GM06990 (cell line): ENCODE measurements at places on chromosomes 4 and X.
A peak's percentile ranks its signal among the peaks of the same experiment; 100 is the strongest.

DNA sequence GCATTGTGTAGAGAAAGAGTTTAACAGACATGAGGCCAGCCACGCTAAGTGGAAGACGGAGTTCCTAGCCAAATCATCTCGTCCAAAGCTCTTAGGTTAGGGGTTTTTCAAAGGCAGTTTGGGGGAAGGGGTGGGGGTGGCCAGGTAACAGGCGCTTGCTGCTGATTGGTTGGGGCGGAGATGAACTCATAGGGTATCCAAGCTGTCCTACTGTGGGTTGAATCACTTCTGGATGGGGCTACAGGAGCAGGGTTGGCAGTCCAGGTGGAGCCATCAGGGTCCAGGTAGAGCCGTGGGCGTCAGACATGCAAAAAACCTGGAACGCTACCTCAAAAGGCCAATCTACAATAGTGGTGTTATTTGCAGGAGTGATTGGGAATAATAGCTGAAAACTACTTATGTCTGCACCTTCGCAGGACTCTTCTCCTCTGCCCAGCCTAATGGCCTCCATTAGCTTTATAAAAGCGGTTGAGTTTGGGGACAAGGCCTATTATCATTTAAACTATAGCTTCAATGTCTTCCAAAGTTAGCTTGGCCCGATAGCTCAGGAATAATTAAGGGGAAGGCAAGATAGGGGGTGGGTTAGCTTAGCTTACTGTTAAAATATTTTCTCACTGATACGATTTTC lies 579.6 kb downstream of the NLGN4X start:
- DNase-seq, result no peak

DNA sequence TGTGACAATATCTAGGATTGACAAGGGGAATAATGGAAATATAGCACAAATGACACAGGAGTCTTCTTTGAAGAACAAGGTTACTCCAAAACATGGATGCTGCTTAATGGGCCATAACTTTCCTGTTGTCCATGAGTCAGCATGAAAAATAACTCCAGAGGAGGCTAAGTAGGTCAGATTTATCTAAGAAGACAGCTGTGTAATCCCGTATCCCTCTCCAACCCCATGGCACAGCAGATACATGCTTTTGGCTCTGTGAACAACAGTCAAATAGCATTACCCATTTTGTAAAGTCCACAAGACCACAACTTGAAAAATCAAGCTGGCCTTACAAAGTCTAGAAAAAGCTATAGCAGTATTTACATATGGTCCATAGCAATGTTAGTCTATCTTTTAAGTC lies 2.1 kb upstream of the TMEM131L start:
- no peak for DNase-seq

DNA sequence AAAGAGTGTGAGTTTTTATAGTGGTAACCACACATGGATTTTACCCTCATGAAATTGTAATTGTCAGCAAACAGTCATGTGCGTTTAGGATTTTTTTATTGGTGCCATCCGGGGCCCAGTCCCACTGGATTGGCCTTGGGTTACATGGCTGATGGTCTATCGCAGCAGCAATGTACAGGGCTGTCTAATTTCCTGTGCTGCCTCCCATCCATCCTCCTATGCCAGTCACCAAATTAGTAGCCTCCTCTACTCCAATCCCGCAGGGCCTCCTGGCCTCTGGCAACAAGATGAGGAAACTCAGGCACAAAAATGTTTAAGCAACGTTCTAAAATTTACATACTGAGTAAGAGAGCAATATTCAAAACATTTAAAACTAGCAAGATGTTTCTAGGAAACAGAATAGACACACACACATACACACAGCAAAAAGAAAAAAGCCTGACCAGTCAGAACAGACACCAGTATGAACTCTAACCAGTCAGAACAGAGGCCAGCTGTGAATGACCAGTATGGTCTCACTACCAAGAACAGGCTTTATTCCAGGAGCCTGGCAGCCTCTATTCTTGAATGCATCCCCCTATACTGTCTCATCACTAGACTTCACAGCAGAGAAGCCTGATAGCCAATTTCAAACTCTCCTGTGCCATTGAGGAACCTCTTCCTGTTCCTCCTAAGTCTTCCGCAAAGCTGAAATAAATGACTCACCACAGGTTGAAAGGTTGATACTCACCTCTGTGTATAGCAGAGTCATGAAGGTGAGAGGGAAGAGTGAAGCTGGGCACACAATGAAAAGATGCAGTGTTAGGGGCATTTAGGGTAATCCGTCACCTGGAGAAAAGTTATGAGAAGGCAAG lies 42.6 kb downstream of the CHRNA9 start:
- DNase-seq, result no peak

DNA sequence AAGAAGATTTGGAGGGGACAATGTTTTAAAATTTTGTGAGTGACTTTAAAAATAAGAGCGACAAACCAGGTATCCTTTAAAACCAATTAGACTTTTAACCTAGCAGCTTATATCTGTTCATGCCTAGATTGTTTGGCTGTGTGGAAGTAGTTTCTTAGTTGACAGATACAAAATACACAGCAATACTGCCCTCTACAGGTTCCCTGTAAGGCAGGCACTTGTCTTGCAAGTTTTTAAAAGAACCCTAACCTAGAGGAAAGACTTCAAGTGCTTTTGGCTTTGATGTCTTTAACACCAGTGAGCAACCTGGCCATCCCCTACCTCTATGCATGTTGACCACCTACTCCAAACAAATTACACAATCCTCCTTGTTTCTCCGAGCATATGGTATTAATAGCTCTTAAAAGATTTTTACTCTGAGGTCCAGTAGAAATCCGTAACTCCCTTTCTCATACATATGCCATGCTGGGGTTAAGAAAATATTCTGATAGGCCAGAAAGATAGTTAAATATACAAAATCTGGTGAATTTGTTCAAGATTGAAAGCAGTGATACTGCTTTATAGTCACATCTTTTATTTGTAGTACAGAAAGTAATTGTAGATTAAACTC lies 273.0 kb downstream of the ARHGAP24 start:
- peak; percentile 20 for DNase-seq

DNA sequence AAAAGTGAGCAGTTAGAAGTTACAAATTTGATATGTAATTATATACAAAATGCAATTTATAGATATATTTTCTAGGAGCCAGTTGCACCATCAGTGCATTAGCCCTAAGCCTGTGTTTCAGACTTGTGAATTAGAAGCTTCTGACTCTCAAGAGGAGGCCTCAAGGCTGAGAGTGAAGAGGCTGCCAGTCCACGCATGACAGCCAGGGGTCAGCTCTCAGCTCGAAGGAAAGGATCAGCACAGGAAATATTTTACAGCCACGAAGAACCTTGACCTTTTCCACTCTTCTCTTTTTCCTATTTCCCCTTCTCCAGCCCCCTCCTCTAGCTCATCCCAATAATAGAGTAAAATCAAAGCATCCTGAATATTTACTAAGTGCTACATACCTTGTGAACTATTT lies 642.4 kb downstream of the TRIML1 start:
- DNase-seq, result no peak

DNA sequence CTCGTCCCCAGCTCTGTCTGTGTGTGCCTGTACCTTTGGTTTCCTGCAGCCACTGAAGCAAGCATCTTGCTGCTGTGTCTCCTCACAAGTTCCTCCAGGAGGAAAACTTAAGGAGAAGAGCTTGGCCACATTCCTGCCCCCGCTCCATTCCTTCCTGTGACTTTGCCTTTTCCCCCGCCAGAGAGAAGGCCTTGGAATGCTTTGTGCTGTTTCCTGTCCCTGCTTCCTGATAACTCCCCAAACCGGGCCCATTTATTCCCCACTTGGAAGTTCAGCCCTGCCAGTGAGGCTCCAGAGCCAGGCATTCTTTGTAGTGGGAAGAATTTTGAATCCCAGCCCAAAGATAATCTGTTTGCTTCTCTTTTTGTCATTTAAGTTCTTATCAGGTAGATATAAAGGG lies 33.1 kb downstream of the SMIM10L2A start:
- no peak for DNase-seq

DNA sequence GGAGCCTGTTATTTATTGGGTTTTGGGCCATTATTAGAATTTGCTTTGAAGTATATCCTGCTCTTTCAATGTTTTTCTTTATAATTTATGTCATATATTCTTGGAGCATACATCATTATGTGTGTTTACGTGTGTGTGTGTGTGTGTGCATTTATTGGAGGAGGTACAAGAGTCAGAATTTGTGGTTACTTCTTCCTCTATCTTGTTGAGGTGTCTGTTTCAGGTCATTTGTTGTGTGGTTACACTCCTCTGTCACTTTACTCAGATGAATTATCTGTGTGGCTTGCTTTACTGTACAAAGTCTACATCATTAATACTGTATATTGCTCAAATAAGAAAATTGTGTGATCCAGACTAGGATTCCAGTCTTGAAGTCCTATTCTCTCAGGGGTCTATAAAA lies 1957.4 kb upstream of the TENM3 start:
- no peak for DNase-seq

DNA sequence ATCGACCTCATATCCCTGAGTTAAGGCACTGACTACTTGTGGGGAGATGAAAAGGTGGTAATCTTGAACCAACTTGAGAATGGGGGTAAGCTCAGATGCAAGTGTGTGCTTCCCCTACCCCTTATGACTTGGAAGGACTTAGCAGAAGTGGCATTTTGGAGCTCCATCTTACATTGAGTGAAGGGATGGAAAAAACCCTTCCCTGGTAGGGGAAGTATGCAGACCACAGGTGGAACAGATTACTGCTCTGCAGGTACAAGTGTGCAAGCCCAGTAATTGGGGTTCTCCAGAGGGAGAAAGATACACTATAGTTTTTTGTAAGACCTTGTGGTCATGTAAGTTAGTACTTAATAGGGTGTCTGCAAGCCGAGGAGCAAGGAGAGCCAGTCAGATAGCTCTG lies 12.2 kb upstream of the WDR1 start:
- DNase-seq, result no peak

- DNase-seq, result no peak
Observed at GRCh38 chr4:167774646-167775045, 317.7 kb upstream of the ANXA10 start.

GRCh38 chrX:102339312-102340298 lies 92.6 kb downstream of the NXF2 start:
- no peak for DNase-seq

GRCh38 chrX:100658941-100659381 lies 15.0 kb downstream of the SRPX2 start:
- no peak for DNase-seq

- DNase-seq, result no peak
Observed at GRCh38 chrX:97629597-97629985, 745.9 kb downstream of the RPA4 start.

DNA sequence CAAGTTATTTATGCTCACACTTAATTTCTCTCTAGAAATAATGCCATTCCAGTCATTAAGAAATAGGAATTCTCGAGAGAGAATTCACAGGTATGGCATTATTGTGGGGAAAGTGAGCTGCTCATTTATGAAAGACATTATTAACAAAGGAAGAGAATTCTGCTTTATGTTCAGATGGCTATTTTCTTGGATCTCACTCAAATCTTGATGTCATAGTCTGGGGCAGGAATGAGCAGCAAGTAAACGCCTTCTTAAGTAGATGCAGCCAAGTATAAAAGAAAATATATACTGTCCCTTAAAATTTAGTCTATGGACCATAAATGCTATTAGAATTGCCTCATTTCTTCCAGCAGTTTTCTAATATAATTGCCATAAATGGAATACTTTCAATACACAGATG lies 58.2 kb upstream of the FBXW7 start:
- no peak for DNase-seq

DNA sequence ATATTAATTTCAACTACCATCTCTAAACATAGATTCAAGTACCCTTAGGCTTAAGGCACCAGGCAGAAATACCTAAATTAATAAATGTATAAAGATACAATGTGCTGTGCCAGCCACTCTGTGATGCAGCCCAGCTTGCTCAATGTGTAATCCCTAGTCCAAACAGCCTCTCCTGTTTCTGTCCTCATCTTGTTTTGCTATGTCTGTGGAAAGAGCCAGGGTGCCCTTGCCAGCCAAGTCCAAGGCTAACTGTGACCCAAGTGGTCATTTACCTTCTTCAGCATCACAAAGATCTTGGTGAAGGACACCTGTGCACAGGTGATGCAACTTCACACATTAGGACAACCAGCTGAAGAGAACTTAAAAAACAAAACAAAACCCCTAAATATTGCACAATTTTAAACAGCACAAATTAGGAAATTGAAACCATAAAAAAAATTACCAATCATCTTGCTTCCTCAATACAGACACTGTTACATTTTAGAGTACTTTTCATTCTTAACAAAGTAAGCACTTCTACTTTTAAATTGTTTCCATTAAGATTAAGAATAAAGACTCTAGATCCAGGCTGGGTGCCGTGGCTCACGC lies 89.6 kb downstream of the C4orf51 start:
- DNase-seq, result no peak

- no peak for DNase-seq
Observed at GRCh38 chrX:30702736-30703135, 49.5 kb downstream of the GK start.

DNA sequence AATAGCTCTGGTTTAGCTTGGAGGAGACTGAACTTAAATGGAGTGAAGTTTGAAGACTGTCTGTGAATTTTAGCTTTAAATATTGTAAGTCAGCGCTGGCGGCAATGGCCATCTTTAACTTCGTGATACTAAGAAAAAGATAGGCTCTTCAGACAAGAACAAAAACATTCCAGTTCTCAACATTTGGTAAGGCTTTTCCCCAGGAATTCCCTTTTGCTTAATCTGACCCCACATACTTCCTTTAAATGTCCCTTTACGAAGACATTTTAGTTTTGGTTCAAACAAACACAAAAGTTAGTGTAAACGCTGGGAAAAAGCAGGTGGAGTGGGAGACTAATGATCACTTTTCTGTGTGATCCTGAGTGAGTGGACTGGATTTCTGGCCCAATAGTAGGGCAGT lies 106.2 kb downstream of the MAML3 start:
- no peak for DNase-seq

- DNase-seq, result no peak
Observed at GRCh38 chrX:152926279-152926678, 28.4 kb downstream of the ZNF185 start.

DNA sequence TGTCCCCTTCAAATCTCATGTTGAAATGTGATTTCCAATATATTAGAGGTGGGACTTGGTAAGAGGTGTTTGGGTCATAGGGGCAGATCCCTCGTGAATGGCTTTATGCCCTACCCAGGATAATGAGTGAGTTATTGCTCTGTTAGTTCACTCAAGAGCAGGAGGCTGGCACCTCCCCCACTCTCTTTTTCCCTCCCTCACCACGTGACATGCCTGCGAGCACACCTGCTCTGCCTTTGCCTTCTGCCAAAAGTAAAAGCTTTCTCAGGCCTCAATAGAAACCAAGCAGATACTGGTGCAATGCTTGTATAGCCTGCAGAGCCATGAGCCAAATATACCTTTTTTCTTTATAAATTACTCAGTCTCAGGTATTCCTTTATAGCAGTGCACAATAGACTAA lies 286.3 kb upstream of the UGT8 start:
- no peak for DNase-seq

- DNase-seq, result no peak
Observed at GRCh38 chr4:98516042-98516440, 142.4 kb downstream of the TSPAN5 start.

GRCh38 chrX:55919367-55920221 lies 202.0 kb downstream of the RRAGB start:
- DNase-seq, result peak; percentile 82
